ENCODE measurements at places on chromosomes 6 and 20. TPM values are rescaled to one million over a fixed set of nuclear protein-coding genes. Genes with fewer than 3 reads are reported as not detected.

DNA sequence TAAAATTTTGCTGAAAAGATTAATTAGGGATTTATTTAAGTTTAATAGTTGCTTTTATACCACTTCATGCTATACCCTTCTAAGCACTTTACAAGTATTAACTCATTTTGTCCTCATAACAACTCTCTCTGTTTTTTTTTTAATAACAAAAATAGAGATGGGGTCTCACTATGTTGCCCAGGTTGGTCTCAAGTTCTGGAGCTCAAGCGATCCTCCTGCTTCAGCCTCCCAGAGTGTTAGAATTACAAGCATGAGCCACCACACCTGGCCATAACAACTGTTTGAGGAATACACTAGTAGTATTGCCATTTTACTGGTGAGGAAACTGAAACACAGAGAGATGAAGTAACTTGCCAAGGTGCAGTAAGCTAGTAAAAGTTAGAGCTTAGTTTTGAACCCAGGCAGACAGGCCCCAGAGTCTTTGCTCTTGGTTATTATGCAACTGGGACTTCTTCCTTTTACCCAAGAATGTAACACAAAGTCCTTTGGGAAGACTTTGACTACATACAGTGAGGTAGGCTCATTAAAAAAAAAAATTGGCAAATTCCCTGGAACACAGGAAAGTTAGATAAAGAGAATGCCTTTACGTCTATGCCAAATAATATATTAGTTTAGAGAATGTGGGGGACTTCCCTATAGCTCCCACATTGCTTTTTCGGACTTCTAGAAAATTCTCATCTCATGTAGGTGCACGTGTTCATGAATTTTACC lies 11.4 kb downstream of the ANKS1A start:
- no peak for DNase-seq

DNA sequence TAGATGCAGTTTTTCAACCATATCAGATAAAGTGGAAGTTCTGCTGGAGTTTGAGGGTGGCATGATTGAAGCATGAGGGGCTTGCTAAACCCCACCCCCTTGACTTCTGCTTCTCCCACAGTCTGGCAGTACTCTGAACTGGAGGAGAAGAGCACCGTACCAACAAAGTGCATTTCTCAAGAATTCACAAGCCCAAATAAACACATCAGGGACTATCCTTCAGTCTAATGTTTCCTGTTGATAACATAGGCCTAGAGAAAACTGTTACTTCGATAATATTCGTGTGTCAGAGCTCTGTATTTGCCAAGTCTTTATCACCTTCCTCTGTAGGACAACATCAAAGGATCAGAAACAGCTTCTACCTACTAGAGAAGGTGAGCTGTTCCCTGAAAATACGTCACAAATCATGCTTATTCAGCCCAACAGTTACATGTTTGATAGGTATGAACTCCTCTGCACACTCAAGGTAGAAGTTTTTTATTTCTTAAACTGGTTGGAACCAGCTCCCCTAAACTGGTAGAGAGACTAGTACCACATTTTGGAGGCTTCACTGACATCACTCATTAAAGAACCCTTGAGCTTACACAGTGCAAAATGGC lies 153.2 kb upstream of the PRND start:
- no peak for DNase-seq

- no peak for DNase-seq
These were observed 83.3 kb downstream of the DCDC2 start for GRCh38 chr6:24274441-24275083.

DNA sequence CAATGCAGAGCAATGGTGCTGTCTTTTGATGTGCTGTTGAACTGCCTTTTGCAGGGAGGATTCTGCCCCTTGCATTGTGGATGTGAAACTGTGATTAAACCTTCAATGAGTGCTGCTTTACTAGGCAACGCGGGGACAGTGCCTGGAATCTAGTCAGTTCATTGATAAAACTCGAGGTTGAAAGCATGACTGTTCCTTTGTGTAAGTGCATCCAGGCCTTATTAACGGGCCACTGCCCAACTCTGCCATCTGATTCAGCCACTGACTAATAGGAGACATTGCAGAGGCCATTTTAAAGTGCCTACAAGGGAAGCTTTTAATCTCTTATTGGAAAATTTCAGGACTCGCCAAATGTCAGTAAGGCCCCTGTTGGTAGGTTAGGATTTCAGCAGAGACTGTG lies 49.3 kb downstream of the SLC35F1 start:
- DNase-seq = no peak

GRCh38 chr6:68718385-68719073 lies 83.4 kb downstream of the ADGRB3 start:
- no peak for DNase-seq

DNA sequence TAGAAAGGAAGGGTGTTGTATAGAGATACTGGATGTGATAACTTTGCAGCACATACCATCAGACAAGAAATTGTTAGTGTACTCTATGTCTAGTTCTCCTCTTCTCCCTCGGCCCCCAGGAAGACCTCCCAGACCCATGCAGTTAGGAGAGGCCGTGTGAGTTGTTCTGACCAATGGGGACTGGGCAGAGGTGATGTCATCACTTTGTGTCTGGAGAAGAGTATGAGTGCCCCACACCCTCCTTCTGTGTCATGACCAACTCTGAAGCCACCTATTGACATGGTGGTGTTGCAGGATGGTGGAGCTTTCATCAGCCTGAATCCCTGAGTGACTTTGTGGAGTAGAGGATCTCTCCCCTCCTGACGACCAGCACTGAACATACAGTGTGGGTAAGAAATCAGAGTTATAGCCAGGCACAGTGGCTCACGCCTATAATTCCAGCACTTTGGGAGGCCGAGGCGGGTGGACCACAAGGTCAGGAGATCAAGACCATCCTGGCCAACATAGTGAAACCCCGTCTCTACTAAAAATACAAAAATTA lies 72.2 kb downstream of the IPCEF1 start:
- no peak for DNase-seq

GRCh38 chr6:84773133-84773430 lies 8.7 kb upstream of the TBX18 start:
- DNase-seq = no peak

DNA sequence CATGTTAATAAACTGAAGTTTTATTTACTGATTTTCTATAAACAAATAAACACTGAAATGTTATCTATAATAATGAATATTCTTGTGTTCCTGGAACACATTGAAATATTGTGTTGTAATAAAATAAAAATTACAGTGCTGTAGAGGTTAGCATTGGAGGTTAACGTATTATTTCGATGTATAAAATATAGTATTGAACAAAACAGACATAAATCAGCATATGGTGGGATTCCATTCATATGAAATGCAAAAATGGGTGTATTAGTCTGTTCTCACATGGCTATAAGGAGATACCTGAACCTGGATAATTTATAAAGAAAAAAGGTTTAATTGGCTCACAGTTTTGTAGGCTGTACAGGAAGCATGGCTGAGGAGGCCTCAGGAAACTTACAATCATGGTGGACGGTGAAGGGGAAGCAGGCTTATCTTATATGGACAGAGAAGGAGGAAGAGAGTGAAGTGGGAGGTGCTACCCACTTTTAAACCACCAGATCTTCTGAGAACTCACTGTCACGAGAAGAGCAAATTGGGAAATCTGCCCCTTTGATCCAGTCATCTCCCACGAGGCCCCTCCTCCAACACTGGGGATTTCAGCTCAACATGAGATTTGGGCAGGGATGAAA lies 24.6 kb upstream of the BMP6 start:
- no peak for DNase-seq

- no peak for DNase-seq
These were observed 177.2 kb upstream of the EXOC2 start for GRCh38 chr6:870096-870495.

- no peak for DNase-seq
These were observed 71.3 kb upstream of the SLC2A12 start for GRCh38 chr6:134123666-134124208.

- no peak for DNase-seq
These were observed 315.2 kb downstream of the TFAP2A start for GRCh38 chr6:10099529-10100140.

DNA sequence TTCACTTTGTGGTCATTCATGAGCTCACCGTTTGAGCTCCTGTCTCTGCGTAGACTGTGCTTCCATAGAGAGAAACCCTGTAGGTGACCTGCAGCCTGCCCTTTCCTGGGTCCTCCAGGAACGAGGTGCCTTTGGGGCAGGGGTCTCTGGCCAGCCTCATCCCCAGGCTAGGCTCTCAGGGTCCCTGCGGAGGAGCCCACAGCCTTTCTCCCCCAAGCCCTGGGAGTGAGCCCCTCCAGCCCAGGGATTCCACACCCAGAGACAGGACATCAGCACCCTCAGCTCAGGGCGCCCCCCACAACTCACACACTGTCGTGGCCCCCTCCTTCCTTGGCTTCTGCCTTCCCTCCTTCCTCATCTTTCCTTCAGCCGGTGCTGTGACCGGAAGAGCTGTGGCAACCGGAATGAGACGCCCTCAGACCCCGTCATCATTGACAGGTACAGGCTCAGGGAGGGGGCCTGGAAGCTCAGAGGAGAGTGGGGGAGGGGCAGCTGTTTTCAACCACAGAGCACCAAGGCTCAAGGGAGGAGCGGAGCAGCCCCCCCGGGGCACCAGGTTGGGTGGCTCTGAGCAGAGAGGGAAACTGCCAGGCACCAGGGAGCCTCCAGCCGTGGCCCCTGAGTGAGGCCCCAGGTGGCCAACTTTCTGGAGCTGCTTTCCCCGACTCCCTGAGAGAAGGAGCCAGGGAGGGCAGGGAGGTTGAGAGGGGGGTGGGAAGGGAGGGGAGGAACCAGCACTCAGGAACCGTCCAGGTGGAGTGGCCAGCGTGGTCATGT lies 16.8 kb downstream of the EBF4 start:
- no peak for DNase-seq

- no peak for DNase-seq
These were observed 145.6 kb downstream of the JARID2 start for GRCh38 chr6:15391500-15391899.

DNA sequence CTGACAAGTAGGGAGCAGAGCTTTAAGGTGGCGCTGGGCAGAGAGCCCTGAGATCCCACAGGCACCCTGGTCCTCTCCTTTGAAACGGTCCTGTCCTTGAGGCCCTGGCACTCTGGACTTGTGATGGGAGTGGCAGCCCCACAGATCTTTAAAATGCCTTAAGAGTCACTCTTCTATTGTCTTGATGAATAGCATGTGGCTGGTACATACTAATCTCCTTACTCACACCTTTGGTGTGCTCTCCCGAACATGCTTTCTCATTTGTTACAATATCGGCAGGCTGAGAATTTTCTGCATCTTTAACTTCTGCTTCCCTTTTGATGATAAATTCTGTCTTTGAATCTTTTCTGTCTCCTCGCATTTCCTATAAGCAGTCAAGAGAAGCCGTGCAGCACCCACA lies 333.8 kb downstream of the TFAP2A start:
- no peak for DNase-seq

DNA sequence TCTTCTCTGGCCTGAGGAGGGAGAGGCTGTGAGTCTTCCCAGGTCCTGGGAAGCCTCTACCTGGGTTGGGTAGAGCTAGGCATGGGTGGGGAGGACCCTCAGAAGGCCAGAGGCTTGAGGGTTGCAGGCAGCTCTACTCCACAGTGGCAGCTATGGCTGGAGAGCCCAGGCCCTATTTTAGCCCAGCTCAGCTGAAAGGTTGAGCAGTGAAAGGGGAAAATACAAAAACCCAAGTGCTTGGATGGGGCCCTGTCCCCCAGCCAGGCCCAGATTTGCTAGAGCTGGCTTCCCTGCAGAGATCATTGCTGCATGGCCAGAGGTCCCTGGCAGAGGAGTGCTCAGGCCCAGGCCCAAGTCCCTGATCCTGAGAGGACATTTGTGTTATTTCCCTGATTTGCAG lies 45.7 kb downstream of the SUN5 start:
- no peak for DNase-seq

DNA sequence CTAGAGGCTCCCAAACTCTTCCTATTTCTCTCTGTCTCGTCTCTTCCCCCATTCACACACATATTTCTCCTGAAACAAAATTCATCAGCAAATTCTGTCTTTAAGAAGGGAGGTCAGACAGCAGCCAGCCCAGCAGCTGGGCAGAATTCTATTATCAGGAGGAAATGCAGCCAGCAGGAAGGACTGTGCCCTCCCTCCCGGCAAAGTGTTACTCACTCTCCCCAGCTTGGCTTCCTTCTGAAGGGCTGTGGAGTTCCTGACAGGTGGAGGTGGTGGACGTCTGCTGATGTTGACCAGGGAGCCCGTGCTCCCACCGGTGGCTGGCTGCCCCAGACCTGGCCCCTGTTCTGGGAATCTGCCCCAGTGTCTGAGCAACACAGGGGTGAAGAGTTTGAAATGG lies 37.3 kb downstream of the KCNB1 start:
- no peak for DNase-seq

DNA sequence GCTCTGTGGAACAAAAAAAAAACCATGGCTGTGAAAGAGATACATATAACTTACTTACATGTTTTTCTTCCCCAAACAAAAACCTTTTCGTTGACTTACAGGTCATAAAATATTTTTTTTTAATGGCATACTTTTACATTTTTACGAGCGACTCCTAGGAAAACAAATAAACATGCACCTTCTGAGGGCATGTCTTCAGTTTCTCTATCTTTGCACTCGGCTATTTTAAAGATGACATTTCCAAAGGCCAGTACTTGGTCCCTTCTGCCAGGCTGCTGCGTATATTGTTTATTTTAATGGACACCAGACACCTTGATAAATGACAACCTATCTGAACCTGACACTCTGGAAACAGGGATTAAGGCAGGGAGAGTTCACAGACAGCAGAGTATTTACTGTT lies 49.4 kb downstream of the PIGU start:
- no peak for DNase-seq

DNA sequence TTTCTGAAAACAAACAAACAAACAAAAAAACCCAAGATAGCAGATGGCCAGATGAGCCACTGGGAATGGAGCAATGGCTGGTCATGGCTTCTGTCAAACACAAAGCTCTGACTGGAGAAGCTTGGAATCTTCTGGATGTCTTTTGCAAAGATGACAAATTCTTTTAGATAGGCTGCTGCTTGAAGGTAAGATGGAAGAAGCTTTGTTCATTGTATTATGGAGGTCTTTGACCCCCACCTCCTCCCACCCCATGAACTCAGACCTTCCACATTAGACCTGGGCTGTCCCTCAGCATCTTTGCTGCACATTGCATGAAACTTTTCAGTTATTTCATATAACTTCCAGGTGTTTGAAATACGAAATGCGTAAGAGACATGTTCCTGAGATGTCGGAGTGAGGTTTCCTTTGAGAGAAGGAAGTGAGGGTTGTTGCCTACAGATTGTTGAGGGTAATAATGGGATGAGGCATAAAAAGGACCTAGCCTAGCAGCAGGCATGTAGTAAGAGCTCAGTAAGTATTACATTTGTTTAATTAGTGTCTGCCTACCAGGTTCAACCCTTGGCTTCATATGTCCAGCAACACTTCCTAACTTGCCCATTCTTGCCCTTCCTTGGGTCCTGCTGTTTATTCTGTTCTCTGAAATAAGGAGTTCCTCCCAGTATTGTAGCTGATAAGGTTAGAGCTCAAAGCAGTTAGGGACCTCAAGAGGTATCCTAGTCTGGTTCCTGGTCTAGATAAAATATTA lies 51.4 kb upstream of the IER3 start:
- no peak for DNase-seq

GRCh38 chr6:85191656-85192055 lies 258.2 kb upstream of the NT5E start:
- DNase-seq = no peak

TBX18 gene
- not detected for total RNA-seq

SLC17A3 gene
- total RNA-seq = not detected

C4B gene
- 5.3 TPM for total RNA-seq

SIRT5 gene
- 12.4 TPM for total RNA-seq

DZANK1 gene
- 6.0 TPM for total RNA-seq

ULBP3 gene
- 0.46 TPM for total RNA-seq

FOXP4 gene
- total RNA-seq = 40.7 TPM

ITPA gene
- 82.1 TPM for total RNA-seq

GNAS-AS1 gene
- 1.5 TPM for total RNA-seq

SRSF12 gene
- total RNA-seq = not detected

NR2E1 gene
- total RNA-seq = not detected

DEFB110 gene
- not detected for total RNA-seq

LY6G6C gene
- total RNA-seq = not detected

GPR6 gene
- total RNA-seq = not detected
